T follicular helper cell (primary cell): ENCODE measurements at places on chromosomes 13 and 19.

GRCh38 chr19:8697671-8698432 lies 743 bp downstream of the ACTL9 start:
- no peak for DNase-seq

DNA sequence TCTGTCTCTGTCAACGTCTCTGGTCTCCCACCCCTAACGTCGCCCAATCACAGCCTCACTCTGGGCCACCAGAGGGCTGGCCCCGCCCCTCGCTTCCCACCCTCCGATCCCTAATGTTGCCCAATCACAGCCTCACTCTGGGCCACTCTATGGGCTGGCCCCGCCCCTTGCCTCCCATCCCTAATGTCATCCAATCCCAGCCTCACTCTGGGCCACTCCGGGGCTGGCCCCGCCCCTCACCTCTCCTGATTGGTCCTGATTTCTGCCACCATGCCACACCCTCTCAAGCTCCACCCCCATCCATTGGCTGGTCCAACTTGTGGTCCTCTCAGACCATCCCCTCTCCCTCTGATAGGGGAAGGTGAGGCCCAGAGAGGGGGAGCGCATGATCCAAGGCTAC lies 24.9 kb downstream of the CELF5 start:
- DNase-seq = no peak

GRCh38 chr19:38003438-38004185 lies 96.6 kb downstream of the SIPA1L3 start:
- DNase-seq = no peak

GRCh38 chr13:32947411-32948276 lies 68.6 kb upstream of the KL start:
- no peak for DNase-seq

DNA sequence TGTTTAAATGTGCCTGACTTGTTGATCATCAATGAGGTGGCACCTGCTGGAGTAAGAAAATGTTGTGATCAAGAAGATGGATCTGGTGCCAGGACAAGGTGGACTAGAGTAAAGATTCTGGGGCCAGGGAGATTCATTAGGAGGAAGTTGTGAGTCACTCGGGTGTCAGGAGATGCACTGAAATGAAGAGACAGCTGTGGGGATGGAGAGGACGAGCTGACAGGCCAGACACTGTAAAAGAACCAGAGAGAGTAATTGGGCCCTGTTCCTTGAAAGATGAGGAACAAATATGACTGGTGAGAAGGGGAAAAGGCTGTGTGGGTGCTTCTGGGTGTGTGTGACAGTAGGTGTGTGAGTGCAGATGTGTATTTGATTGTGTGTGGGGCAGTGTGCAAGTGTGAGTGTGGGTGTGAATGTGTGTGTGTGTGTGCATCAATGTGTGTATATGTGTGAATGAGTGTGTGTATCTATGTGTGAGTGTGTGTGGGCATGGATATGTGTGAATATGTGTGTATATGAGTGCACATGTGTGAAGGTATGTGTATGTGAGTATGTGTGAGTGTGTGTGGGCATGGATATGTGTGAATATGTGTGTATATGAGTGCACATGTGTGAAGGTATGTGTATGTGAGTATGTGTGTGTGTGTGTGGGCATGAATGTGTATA lies 260.5 kb downstream of the RFC3 start:
- no peak for DNase-seq

GRCh38 chr19:15108845-15109767 lies 1.9 kb downstream of the SYDE1 start:
- DNase-seq = no peak
